Motor neuron (in vitro differentiated cells): ENCODE measurements at places on chromosomes 12 and 14.

- ATAC-seq = no peak
Observed at GRCh38 chr12:124683152-124684124, 116.0 kb upstream of the NCOR2 start.

- ATAC-seq = no peak
Observed at GRCh38 chr12:51714666-51715065, 123.6 kb downstream of the SCN8A start.

DNA sequence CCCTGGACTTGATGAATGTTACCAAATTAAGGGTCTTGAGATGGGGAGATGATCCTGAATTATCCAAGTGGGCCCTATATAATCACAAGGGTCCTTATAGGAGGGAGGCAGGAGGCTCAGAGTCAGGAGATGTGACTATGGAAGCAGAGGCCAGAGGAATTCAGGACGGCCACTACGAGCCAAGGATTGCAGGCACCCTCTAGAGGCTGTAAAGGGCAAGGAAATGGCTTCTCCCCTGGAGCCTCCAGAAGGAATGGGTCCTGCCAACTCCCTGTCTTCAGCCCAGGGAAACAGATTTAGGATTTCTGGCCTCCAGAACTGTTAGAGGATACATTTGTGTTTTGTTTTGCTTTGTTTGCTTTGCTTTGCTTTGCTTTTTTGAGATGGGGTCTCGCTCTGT, 8.8 kb downstream of the BDKRB1 start:
- no peak for ATAC-seq

DNA sequence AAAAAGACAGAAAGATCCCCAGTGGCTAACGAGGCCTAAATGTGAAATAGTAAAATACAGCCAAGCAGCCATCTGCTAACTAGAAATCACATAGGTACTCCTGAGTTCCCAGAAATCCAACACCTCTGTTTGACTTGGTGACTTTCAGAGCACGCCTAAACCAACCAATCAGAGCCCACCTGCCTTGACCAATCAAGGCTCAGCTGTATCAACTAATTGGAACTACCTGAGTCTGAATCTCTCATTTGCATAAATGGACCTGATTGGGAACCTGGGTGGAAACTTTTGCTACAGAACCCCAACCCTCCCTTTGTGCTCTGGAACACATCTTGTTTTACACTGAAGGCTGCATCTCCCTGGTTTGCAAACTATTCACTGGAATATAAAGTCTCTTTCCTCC, 5.1 kb upstream of the TCL1B start:
- ATAC-seq = no peak

DNA sequence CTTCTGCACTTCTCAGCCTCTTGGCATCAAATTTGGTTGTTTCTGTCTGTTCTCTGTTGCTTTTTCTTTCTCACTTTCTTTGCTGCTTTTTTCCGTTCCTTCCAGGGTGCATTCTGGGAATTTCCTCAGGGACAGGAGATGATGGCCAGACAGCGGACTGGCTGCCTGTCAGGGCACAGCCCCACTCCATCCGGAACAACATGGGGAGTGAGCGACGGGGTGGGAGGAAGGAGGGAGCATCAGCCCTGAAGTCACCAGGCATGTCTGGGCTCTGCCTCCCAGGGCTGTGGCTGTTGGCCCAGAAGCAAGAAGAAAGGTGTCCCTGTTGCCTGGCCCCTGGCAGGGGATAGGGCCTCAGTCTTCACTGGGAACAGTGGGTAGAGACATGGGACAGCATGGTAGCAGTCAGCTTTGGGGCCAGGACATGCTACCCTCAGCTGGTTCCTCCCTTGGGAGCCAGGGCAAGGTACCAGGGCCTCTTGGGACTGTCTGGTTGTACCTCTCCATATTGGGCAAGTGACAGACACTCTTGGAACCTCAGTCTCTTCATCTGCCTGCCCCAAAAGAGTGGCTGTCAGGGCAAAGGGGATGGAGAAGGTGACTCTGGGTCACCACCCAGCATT, 8.6 kb downstream of the PGF start:
- peak; percentile 8 for ATAC-seq

DNA sequence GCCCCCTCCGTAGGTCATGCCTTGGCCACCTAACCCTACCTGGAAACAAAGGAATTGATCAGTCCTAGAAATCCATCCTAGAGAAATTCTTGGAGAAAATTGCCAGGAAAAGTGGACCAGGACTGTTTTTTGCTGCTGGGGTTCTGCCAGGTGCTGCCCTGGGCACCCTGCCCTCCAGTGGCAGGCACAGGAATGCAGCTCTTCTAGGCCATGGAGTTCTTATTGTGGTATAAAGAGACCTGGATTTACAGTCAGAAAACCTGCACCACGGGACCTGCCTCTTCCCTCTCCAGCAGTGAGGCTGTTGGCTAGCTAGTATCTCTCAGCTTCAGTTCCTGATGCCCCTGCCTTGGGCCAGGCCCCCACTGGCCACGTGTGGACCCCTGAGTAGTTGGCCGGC, 59.7 kb downstream of the SLC24A4 start:
- ATAC-seq = no peak

DNA sequence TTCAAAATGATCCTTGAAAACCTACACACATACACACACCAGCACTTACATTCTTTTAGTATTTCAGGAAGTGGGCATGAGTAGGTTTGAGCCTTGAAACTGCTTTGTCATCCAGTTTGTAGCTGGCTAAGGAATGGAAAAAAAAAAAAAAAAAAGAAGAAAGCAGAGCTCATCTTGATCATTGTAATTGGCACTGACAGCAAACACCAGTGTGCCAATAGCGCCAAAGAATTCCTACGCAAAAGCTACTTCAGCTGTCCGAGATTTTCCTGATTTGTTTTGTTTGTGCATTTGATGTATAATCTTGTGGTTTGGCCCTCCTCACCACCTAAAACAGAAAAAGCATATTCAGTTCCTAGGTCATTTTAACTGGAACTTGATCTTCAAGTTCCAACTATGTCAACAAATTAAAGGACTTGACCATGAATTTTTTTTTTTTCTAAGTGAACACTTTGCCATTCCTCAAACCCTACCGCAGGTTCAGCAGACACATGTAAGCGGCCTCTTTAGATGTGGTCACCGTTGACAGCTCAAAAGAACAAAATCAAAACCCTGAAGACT, 57.3 kb downstream of the FLRT2 start:
- no peak for ATAC-seq

DNA sequence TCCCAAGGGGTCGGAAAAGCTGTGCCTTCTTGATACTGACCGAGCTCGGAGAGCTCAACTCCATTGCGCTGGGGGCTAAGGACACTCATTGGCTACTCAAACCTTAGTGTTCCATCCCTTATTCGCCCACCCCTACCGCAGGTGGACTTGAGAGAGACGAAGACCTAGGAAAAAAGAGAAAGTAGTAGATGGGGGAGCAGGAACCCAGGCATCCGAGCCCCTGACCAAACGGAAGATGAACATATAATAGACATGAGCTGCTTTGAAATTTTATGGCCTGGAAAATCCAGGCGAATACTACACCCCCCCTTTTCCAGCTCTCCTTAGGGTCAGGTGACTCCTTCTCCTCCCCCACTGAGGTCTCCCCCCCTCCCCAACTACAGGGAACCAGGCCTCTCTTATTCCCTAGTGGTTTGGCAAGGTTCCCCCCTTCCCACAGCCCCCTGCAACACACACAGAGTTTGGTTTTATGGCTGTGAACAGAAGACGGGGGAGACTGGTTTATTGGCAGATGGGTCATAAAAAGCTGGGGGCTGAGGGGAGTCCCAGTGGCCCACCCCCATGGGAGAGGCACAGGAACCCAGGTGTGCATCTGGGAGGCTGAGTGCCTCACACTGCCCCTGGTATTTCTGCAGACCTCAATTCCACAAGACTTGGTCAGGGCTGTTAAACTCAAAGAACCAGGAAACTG, 1.6 kb downstream of the GDF11 start:
- no peak for ATAC-seq

DNA sequence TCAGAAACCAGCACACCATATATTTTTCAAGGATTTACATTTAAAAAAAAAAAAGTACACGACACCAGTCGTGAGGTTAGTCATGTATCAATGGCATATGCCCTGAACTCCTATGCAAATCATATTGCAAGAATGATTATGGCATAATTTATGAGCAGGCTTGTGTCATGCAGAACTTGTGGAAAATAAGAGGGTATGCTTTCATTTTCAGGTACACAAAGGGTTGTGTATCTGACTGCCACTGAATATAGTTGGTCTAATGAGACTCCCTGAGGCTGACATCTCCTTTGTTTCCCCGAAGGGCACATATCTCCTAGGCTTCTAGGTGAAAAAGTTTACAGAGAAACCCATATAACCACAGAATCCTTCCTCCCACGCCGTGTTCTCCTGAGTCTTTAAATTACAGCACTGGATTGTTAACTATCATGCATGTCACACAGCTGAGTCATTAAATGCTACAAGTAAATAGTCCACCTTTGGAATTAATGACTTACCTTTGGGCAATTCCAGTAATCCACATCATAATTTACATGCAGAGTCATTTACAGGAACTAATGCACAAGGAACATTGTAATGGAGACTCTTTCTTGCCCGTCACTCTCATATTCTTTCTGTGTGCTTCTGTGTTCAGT, 356.7 kb upstream of the DIO2 start:
- ATAC-seq = no peak

DNA sequence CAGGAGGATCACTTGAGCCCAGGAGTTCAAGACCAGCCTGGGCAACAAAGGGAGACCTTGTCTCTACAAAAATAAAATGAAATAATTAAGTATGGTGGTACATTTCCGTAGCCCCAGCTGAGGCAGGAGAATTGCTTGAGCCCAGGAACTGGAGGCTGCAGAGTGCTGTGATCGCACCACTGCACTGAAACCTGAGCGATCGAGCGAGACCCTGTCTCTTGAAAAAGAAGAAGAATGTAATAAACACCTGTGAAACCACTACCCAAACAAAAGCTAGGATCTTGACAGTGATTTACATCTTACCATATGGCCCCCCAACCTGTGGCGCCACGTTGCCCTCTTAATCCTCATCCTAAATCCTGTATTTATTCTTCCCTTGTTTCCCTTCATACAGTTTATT, 5.7 kb upstream of the DTX1 start:
- ATAC-seq = no peak

GRCh38 chr12:57476162-57476992, 3.3 kb downstream of the ARHGAP9 start:
- ATAC-seq = no peak

DNA sequence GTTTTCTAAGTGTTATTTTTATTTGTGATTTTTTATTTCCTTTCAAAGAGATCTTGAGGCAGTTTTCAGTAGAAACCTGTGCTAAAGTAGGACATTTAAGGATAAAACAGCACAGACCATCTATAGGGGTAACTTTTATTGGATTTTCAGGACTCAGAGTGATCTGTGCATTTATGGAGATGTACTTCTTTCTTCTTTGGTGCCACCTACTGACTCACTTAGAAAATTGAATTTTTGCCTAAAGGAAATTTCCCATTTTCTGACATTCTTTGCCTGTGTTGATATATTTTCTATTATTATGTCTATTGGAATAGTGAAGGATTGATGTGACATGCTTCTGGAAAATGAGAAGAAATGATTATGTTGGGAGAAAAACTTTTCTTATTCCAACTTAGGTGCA, 113.0 kb downstream of the UNC79 start:
- ATAC-seq = peak; percentile 34

GRCh38 chr14:64963611-64964010, 8.5 kb downstream of the RAB15 start:
- no peak for ATAC-seq

GRCh38 chr12:31217356-31218130, 108.4 kb downstream of the SINHCAF start:
- ATAC-seq = no peak

- ATAC-seq = no peak
Observed at GRCh38 chr12:96255077-96255476, 60.9 kb downstream of the ELK3 start.

GRCh38 chr12:86435053-86435452, 178.9 kb upstream of the MGAT4C start:
- no peak for ATAC-seq

- ATAC-seq = peak; percentile 44
Observed at GRCh38 chr14:26528415-26529182, 69.2 kb downstream of the NOVA1 start.

DNA sequence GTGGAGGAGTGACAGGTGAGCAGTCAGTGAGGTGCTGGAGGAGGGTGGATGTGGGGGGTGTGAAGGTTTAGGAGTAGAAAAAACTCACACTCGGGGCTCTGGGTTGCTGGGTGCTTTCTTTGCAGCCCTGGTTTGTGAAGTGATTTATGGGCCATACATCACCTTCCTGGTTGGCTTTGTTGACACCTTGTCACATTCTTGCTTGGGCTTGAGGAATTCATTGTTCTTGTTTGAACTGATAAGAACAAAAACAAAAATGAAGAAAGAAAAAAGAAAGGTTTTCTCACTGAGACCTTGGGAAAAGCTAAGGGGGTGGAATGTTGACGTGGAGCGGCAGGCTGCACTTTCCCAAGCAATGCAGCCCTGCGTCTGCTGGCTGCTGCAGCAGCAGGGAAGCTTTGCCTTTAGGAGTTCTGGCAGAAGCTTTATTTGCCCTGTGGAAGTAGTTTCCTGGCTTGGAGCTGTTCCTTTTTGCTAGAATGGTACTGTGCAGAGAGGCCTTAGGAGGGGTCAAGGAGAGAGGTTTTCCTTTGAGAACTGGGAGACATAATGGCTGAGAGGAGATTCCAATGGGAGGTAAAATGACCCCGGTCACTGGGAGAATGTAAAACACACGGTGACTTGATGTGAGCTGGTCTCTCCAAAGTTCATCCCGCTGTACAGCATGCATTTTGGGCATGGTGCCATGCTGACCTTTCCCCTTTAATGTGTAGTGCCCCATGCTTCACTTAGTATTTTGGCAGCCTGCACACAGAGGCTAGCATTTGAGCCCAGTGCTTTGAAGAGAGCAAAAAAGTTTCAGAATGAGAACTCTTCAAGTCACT, 52.8 kb downstream of the HMGA2 start:
- no peak for ATAC-seq

- peak; percentile 72 for ATAC-seq
Observed at GRCh38 chr12:119176267-119177055, 2.3 kb upstream of the HSPB8 start.

DNA sequence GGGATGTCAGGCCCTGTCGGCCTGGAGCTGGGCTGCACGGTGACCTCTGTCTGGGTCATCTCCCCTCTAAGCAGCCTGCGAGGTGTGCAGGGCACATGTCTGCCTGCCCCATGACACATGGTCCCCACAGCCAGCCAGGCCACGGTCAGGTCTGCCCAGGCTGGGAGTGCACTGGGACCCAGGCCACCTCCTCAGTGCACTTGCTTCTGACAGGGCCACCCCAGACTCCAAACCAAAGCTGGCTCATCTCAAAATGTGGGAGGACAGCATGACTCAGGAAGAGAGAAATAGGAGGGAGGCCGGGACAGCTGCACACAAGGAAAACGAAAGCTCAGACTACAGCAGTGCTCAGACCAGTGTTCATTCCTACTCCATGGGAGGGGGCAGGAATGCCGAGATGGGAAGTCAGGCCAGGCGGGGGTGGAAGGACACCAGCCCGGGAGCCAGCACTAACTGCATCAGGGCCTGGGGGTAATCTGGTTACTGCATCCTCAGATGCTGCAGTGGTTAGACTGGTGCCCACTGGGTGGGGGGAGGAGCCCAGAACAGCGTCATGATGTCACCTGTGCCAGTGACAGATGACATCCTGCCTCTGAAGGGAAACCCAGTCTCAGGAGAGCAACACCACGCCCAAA, 4.0 kb downstream of the P2RX2 start:
- ATAC-seq = peak; percentile 77

GRCh38 chr12:45415393-45415817, 199.5 kb downstream of the ANO6 start:
- ATAC-seq = peak; percentile 99
